Kidney (tissue), 22 donors: ENCODE measurements at places on chromosomes 3 and 15. TPM values are rescaled to one million over a fixed set of nuclear protein-coding genes. Genes with fewer than 3 reads are reported as not detected.

SERPINI2 gene
- not detected for total RNA-seq

SUCLG2 gene
- 62.8 TPM for total RNA-seq

ISLR gene
- 30.2 TPM for total RNA-seq

CACNA2D3 gene
- 11.2 TPM for total RNA-seq

FEZF2 gene
- total RNA-seq: not detected

TRH gene
- not detected for total RNA-seq

CLDN18 gene
- not detected for total RNA-seq

GRCh38 chr15:60844511-60845174 is 365.7 kb upstream of the ICE2 start:
- H3K27ac ChIP-seq: no peak overlapping the region
- H3K27me3 ChIP-seq: no peaks in the 10 kb centered on the region
- no peaks in the 10 kb centered on the region for H3K4me1 ChIP-seq
- DNase-seq: no peak

- H3K27ac ChIP-seq: no peak overlapping the region
- no peak for DNase-seq
- no peaks in the 10 kb centered on the region for H3K27me3 ChIP-seq
- no peaks in the 10 kb centered on the region for H3K4me1 ChIP-seq
- H3K4me3 ChIP-seq: no peak overlapping the region
These were observed 27.2 kb upstream of the STT3B start for GRCh38 chr3:31505371-31506048.

PDHB gene
- total RNA-seq: 71.7 TPM

- DNase-seq: no peak
- no peaks in the 10 kb centered on the region for H3K4me1 ChIP-seq
- no peaks in the 10 kb centered on the region for H3K27me3 ChIP-seq
- H3K27ac ChIP-seq: no peak overlapping the region
These were observed 22.5 kb upstream of the MB21D2 start for GRCh38 chr3:192940129-192940528.

SCN11A gene
- 0.25 TPM for total RNA-seq

DNA sequence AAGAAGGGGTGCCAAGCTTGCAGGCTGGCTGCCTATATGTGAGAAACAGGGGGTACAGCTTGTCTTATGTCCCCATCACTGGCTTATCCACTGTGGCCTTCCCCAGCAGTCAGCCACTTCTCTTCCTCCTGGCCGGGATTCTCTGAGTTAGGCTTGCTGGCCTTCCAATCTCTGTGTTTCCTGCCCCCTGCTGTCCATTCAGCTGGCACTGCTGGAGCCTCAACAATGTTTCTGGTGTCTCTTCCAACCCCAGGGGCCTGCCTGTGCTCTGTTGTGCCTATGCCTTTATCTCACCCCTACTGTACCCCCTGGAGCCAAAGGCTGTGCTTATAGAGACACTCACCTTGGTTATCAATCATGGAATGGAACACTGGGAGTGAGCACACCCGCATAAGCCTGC is 36.5 kb downstream of the ANAPC13 start:
- no peaks in the 10 kb centered on the region for H3K27me3 ChIP-seq
- no peak overlapping the region for H3K4me3 ChIP-seq
- H3K27ac ChIP-seq: no peak overlapping the region
- peaks cover 14% of the 10 kb centered on the region for H3K4me1 ChIP-seq

DNA sequence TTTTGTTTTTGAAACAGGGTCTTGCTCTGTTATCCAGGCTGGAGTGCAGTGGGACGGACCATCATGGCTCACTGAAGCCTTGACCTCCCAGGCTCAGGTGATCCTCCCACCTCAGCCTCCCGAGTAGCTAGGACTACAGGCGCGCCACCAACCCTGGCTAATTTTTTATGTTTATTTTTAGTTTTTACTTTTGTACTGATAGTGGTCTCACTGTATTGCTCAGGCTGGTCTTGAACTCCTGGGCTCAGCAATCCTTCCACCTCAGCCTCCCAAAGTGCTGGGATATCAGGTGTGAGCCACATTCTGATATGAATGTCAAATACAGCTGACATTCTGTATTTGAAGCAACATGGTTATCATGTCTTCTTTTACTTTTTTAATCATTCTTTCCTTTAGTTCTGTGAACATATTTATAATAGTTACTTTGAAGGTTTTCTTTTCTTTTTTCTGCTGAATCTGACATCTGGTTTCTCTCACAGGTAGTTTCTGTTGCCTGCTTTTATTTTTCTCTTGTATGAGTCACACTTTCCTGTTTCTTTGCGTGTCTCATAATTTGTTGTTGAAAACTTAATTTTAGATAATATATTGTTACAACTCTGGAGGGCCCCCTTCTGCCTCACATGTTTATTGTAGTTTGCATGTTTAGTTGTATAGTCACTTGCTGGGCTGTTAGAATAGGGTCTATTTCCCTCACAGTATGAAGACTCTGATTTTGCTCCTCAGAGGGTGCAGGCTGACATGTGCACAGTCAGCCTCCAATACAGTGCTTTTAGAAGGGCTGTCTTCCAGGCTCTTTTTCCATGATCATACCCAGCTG is 8.4 kb upstream of the CNTN4 start:
- no peaks in the 10 kb centered on the region for H3K36me3 ChIP-seq
- no peak overlapping the region for H3K4me3 ChIP-seq
- H3K4me1 ChIP-seq: no peaks in the 10 kb centered on the region
- no peak overlapping the region for H3K27ac ChIP-seq

DNA sequence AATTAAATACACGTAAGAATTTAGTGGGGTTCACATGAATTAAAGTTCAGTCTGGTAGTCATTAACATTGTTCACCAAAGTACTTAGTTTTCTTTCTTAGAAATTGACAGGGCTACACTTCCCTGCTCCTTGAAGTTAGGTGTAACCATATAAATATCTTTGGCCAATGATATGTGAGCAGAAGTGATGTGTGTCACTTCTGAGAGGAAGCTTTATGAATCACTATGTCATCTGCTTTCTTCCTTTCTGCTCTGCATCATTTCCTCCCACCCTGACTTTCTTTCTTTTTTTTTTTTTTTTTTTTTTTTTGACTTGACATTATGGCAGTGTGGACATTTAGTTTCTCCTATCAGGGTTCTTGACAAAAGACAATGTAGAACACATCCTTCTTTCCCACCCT is 156.2 kb upstream of the COL8A1 start:
- no peak for DNase-seq
- H3K27ac ChIP-seq: no peak overlapping the region
- no peaks in the 10 kb centered on the region for H3K36me3 ChIP-seq
- no peak overlapping the region for H3K4me3 ChIP-seq

DNA sequence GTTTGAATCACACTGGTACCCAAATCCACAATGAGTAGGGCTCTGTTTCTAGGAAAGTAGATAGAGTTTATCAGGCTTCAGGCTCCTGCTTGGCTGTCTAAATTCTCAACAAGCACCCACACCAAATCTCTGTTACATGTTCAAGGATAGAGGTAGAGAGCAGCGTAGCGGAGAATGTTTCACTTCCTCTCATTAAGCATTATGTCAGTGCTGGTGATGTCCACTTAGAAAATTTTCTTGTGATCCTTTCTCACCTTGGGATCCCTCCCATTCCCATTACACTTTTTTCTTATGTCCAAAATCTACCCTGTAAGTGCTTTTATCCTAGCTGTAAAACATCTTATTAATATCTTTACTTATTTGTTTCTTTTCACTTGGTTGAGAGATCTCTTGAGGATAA is 34.7 kb upstream of the GCSAM start:
- H3K4me1 ChIP-seq: no peaks in the 10 kb centered on the region
- DNase-seq: no peak
- no peaks in the 10 kb centered on the region for H3K36me3 ChIP-seq

- no peaks in the 10 kb centered on the region for H3K36me3 ChIP-seq
- no peaks in the 10 kb centered on the region for H3K27me3 ChIP-seq
- H3K4me3 ChIP-seq: no peak overlapping the region
- no peaks in the 10 kb centered on the region for H3K4me1 ChIP-seq
- DNase-seq: no peak
These were observed 185.7 kb downstream of the LPP start for GRCh38 chr3:188339410-188340295.

DNA sequence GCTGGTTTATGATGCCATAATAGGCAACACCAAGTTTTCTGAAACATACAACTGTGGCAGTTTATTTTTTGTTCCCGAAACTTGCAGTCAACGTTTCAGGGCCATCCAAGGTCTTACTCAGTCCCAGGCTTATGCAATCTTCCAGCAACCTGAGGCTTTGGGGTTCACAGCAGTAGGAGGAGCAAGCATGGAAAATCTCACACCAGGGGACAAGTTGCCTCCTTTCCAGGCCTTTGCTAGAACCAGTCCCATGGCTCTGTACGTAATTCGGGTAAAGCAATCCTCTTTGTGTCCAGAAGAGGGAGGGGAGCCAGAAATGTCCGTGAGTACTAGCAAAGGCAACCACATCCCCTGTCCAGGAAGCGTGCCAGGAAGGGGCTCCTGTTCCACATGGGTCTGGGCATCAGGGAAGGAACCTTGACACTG is 4.7 kb upstream of the FAM240A start:
- DNase-seq: no peak
- H3K36me3 ChIP-seq: no peaks in the 10 kb centered on the region
- no peaks in the 10 kb centered on the region for H3K27me3 ChIP-seq
- no peaks in the 10 kb centered on the region for H3K4me1 ChIP-seq
- no peak overlapping the region for H3K27ac ChIP-seq

GRCh38 chr3:57809609-57809968 is 53.5 kb downstream of the SLMAP start:
- no peak overlapping the region for H3K4me3 ChIP-seq
- DNase-seq: no peak
- H3K27me3 ChIP-seq: no peaks in the 10 kb centered on the region
- H3K36me3 ChIP-seq: no peaks in the 10 kb centered on the region
- no peak overlapping the region for H3K27ac ChIP-seq

GRCh38 chr3:13070391-13071070 is 2.7 kb downstream of the IQSEC1 start:
- H3K27ac ChIP-seq: no peak overlapping the region
- no peaks in the 10 kb centered on the region for H3K4me1 ChIP-seq
- no peaks in the 10 kb centered on the region for H3K36me3 ChIP-seq
- no peak overlapping the region for H3K4me3 ChIP-seq
- no peak for DNase-seq

FBN1 gene
- total RNA-seq: 30.8 TPM

- no peaks in the 10 kb centered on the region for H3K4me1 ChIP-seq
- H3K36me3 ChIP-seq: no peaks in the 10 kb centered on the region
- no peak overlapping the region for H3K4me3 ChIP-seq
- H3K27me3 ChIP-seq: no peaks in the 10 kb centered on the region
These were observed 332.4 kb upstream of the TLE3 start for GRCh38 chr15:70430069-70430468.

CPA3 gene
- total RNA-seq: 47.9 TPM

- H3K36me3 ChIP-seq: peaks cover 6% of the 10 kb centered on the region
- no peak for DNase-seq
- no peak overlapping the region for H3K27ac ChIP-seq
- H3K27me3 ChIP-seq: no peaks in the 10 kb centered on the region
These were observed 26.0 kb downstream of the XPC start for GRCh38 chr3:14152233-14152962.

GRCh38 chr15:80151148-80151547 is 1.7 kb upstream of the FAH start:
- DNase-seq: no peak
- no peaks in the 10 kb centered on the region for H3K27me3 ChIP-seq
- H3K4me1 ChIP-seq: peaks cover 22% of the 10 kb centered on the region
- H3K4me3 ChIP-seq: no peak overlapping the region
- peak overlapping the region; percentile 47 for H3K27ac ChIP-seq

DNA sequence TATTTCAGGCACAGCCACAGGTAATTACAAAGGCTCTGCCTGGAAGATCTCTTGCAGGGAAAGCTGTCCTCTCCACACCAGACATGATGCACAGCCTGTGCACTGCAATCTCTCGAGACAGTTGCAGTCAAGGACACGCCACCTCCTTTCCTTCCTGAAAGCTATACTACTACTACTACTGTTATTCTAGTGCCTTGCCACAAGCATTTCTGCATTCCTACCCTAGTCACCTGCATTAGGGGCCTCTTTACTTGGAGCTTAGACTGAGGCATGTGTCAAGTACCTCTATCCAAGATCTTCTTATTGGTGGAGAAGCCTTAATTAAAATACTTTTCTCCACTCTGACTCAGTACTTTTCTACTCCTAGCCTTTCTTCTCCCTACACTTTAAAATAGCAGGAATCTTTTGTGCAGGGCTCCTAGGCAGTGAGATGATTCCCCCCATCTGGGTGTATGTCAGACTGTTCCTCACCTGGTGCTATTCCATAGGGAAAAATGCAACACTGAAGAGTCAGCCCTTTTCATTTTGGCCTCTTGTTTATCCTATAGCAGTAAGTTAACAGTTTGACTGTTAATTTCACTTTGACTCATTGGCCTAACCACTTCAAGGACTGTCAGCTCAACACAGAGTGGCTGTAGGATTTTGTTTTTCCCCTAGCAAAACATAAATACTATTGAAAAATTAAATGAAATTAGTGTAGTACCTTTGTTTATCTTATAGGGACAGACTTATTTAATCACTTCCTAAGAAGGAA is 78.9 kb downstream of the ESYT3 start:
- H3K4me3 ChIP-seq: no peak overlapping the region
- H3K36me3 ChIP-seq: no peaks in the 10 kb centered on the region
- no peaks in the 10 kb centered on the region for H3K27me3 ChIP-seq
- H3K27ac ChIP-seq: no peak overlapping the region

DNA sequence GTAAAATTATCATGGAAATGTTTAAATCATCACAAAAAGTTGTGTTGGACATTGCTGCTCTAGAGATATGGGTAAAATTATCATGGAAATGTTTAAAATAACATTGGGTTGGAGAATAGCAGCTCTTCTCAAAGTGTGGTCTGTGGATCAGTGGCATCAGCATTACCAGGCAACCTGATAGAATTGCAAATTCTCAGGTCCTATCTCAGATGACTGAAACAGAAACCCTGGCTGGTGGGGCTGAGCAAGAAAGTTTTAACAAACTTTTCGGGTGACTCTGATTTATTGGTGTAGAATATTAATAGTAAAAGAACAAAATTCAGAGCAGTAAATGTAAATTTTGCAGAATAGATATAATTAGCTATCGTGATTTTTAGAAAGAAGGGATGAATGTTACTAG is 28.9 kb downstream of the NXPE3 start:
- H3K4me3 ChIP-seq: no peak overlapping the region
- no peaks in the 10 kb centered on the region for H3K27me3 ChIP-seq
- no peak for DNase-seq
- no peaks in the 10 kb centered on the region for H3K36me3 ChIP-seq
- H3K27ac ChIP-seq: no peak overlapping the region
- H3K4me1 ChIP-seq: peaks cover 2% of the 10 kb centered on the region

NR2E3 gene
- total RNA-seq: 0.19 TPM

DNA sequence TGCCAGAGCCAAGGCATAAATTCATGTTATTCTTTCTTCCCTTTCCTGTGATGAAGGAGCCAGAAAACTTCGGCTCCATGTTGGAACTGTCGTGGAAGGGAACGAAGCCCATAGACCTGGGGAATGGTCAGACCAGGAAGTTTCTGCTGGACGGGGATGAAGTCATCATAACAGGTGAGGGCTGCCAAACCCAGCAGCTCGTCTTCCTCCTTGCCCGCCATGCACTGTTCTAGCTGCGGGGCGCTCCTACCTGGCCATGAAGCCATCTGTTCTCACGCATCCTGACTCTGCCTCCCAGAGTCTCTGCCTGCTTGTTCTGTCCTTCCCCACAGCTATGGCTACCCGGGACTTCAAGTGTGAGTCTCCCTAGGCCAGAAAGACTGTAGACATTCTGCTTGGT is 28.2 kb downstream of the FAH start:
- peaks cover 29% of the 10 kb centered on the region for H3K36me3 ChIP-seq
- H3K4me1 ChIP-seq: no peaks in the 10 kb centered on the region
- no peak overlapping the region for H3K4me3 ChIP-seq
- no peak overlapping the region for H3K27ac ChIP-seq
- no peaks in the 10 kb centered on the region for H3K27me3 ChIP-seq
- no peak for DNase-seq

- no peak overlapping the region for H3K27ac ChIP-seq
- no peaks in the 10 kb centered on the region for H3K27me3 ChIP-seq
- DNase-seq: no peak
- no peaks in the 10 kb centered on the region for H3K36me3 ChIP-seq
- H3K4me1 ChIP-seq: peaks cover 3% of the 10 kb centered on the region
These were observed 28.1 kb downstream of the RPSA start for GRCh38 chr3:39434574-39434973.

SH2D7 gene
- total RNA-seq: not detected
